ENCODE measurements at places on chromosomes 11 and 22. TPM values are rescaled to one million over a fixed set of nuclear protein-coding genes. Genes with fewer than 3 reads are reported as not detected.

- DNase-seq: no peak
These were observed 300.4 kb downstream of the TMEM135 start for GRCh38 chr11:87338046-87338639.

GRCh38 chr11:95084509-95084908 lies 5.1 kb upstream of the ENDOD1 start:
- DNase-seq: peak; percentile 44

- DNase-seq: no peak
These were observed 107.2 kb downstream of the MPPED2 start for GRCh38 chr11:30478923-30479322.

DNA sequence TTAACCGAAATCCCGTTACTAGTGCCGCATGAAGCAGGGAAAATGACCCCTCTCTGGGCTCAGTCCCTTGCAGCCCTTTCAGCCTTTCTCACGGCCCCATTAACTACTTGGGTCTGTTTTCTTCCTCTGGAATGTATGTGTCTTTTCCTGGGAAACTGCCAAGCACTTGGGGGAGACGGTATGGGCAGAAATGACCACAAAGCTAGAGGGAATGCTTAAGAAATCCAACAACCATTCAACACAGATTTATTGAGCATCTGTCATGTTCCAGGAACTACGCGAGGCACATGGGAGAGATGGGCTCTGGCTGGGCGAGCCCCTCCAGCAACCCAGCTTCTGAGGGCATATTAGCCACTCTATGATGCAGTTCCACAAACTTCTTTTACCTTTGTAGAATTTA lies 462.6 kb downstream of the BUD13 start:
- DNase-seq: no peak

DNA sequence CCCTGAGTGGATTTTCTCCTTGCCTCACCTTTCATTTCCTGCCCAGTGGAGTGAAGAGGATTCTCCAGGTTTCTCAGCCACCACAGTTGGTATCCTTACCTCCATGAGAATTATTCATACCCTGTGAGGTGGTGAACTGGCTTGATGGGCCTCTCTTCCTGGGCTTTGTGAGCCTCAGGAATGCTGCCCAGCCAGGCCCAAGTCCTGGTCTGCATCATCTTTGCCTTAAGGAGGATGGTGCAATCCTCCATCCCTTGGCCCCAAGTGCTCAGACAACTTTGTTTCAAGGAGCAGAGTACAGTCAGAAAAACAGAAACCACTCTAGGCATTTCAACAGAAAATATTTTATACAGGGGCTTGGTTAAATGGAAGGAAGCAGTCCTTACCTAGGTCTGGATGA lies 114.2 kb upstream of the CADM1 start:
- DNase-seq: no peak

KRTAP5-7 gene
- not detected for total RNA-seq

BARX2 gene
- not detected for total RNA-seq
